NCI-H187 treated with DMSO at 0.1 percent for 48 hours (cell line): ENCODE measurements at places on chromosomes 4 and X.

DNA sequence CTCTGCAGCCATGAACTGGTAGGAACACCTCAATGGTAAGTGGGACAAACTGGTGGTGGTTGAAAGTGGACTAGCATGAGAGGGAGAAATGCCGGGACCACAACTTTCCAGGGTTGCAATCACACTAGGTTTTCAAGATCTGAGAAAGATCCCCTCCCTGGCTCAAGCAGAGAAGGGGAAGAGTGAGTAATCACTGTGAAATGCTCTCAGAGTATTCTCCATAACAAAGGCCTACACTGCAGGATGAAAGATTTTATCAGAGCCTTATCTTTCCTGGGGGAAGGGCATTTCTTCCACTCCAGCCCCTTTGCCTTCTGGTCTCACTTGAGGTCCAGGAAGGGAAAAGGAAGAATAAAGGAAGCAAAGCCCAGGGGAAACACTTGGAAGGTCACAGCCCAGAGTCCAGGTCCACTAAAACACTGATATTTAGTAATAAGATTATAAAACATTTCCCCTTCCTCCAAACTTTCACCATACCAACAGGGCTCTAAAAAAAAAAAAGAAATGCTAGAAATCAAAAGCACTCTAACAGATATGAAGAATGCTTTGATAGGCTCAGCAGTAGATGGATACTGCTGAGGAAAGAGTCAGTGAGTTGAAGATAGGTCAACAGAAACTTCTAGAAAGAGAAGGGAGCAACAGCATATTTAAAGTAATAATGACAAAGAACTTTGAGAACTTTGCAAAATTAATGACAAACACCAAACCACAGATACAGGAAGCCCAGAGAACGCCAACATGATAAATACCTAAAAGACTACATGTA lies 95.9 kb downstream of the WDFY3 start:
- no peak for DNase-seq

DNA sequence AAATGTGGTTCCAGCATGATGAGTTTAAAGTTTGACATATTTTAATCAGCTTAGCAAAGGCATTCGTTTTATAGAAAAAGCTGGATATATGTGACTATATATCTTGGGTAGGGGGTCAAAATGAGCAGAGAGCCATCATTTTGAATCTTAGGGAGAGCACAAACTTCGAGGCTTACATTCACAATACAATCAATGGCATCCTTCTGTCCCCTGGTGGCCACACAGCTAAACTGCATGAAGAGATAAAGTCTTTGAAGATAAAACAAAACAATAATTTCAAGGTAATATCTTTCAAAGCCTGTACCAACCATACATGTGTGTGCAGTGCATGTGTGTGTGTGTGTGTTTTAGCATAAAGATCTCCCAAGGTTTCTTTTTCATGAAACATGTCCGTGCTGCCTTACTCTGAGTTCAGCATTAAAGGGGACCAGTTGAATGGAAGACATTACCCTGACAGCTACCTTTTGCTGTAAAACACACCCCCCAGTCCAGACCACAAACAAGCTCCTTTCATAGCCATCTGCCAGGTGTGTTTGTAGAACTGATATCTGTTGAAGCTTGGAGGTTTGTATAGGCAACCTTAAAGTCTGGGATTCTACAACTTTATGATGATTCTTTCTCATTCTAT lies 22.0 kb downstream of the DYNLT3 start:
- no peak for DNase-seq

DNA sequence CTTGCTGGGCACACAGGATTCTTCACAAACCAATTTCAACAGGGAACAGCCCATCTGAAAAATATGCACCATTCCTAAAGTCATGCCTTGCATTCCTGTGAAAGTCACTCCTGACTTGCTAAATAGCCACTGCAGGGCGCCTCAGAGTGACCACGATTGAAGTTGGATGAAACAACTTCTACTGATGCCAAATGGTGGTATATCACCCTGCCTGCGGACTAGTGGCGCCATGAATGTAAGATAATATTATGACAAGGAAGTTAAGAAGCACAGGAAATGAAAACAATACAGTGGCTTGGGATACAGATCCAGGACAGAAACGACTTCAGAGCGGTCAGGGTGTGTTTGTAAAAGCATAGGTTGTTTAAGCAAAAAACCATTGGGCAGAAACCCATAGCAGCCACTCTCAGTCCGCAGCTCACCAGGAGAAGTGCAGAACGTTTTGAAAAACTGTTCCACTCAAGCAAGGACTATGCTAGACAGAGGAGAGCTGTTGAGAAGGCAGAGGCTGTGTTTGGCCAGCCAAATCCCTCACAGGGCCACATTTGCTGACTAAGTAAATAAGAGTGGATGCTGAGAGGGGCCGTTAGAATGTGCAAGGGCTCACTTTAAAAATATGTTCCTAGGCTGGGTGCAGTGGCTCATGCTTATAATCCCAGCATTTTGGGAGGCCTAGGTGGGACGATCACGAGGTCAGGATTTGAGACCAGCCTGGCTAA lies 250.4 kb downstream of the PTTG2 start:
- no peak for DNase-seq

DNA sequence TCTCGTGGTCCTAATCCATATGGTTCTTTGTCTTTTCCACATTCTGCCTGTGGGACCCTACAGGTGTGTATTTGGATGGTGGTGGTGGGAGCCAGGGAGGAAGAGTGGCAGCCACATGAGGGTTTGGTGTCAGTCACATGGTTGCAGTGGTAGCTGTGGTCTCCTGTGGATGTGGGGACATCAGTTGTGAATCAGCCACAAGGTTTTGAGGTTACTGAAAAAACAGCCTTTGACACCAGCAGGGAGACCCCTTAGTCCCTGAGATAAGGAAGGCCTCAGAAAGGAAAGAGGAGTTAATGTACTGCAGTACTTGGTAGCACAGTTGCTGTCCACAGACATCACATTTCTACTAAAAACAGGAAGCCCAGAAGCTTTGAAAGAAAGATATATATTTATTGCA lies 15.8 kb upstream of the GAGE10 start:
- DNase-seq, result no peak

DNA sequence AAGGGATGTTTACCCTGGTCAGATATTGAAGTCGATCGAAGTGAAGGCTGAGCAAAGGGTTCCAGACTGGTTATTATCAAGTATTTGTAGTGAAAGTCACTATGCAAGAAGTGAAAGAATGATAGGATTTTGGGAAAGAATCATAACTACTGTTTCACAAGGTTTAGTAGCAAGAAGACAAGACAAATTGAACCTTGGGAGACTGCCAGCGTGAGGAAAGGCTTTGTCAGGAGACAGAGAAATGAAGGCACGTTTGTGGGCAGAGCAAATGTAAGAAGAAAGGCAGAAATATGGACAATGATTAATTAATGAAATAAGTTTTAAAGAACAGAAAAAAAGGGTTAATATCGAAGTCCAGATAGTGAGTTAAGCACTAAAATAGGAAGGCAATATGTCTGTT lies 456.8 kb downstream of the TRIML1 start:
- DNase-seq, result no peak

DNA sequence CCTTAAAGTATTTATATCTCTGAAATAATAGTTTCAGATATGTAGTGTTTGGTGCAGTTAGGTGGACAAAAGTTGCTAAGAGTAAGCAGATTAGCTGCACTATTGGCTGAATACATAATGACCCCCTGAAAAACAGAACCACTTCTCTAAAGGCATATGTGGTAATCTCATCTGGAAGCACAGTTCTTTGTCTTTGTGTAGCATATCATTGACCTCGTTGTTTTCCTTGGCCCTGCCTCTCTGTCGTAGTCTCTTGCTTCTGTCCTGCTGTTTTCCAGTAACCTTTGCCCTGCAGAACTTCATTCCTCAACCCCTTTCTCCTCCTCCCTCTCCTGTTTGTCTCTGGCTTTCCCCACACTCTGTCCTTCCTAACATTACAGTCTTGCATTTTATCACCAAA lies 41.4 kb downstream of the JADE3 start:
- no peak for DNase-seq

- DNase-seq, result no peak
Observed at GRCh38 chr4:10535912-10536311, 78.7 kb upstream of the ZNF518B start.

DNA sequence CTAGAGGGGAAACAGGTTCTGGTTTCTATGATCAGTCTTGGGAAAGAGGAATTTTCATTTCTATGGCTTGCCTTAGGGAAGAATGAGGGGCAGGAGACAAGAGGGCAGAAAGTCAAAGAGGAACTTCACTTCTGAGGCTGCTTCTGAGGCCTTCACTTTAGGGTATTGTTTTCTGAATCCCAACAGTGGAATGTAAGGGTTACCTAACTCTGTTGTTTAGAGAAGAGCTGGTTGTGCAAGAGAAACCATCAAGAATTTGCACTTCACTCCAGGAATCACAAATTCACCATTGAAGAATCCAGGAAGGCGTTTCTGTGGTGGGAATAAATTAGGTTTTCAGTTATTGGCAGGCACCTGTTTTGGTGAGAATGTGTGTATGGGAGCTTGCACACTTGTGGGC lies 126.7 kb upstream of the AMOT start:
- DNase-seq, result no peak

DNA sequence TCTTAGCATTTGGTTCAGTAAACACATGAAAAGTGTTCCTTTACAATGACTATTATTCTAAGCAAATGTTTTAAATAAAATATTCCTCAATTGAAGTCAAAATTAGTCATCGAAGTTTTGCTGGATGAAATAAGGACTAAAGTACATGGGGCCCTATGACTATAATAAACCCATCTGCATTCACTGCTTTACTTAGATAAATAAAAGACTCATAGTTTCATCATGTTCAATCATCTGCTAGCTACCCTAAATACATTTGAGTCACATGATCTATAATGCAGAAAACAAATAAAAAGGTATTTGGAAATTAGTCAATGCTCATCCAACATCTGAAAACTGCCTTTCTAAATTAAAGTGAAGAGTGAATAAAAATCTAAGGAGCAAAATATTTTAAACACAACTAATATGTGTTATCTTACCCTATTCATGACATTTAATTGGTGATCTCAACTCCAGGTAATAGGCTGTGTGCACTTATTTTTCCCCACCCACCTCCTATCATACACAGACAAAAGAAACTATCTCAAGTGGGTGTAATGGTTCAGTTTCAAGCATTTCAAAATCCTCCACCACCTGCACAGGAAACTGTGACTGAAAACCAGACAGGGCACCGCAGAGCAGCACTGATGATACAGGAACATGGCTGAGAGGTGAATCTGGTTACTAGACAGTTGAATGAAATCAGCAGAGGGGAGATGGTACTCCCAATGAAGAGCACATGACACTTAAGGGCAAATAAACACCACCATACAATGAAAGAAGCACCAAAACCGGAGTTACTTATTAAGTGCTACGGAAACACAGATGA lies 78.6 kb downstream of the CAMK2D start:
- DNase-seq, result peak; percentile 6

- DNase-seq, result no peak
Observed at GRCh38 chr4:47482326-47482725, 2.7 kb upstream of the ATP10D start.

- DNase-seq, result no peak
Observed at GRCh38 chr4:17092736-17093437, 194.4 kb upstream of the LDB2 start.

DNA sequence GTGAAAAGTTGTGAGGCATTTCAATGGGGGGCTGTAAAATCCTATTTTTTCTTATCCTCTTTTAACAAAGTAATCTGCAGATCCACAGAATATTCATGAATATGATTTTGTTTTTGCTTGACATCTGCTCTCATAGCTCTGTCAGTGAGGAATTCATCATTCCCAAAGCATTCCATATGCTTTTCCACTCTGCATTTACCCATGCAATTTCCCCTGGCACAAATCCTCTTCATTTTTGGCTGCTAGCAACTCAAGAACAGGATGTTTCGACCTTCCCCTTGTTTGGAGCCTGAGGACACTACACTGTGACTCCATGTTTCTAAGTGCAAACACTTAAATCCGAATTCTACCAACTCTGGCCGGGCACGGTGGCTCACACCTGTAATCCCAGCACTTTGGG lies 48.5 kb downstream of the KLHL15 start:
- DNase-seq, result no peak

DNA sequence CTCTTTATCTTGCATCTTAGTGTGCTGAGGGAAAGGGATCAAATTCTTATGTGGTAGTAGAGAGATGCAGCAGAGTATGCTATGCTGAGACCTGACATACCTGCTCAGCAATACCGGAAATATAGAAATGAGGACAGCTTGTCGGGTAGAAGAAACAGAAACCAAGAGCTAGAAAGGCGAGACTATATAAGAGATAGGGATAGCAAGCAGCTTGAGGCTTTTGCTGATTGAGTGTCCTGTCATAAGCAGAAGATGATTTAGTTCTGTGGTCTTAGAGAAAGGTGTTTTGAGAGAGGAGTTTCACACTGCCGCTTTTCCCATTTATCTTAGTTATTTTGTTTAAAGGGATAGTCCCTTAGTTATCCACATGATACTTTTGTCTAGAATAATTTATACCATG lies 31.7 kb downstream of the USP9X start:
- DNase-seq, result no peak

- DNase-seq, result no peak
Observed at GRCh38 chr4:119266153-119266552, 53.6 kb downstream of the USP53 start.

GRCh38 chr4:10275696-10276095 lies 159.1 kb upstream of the WDR1 start:
- DNase-seq, result no peak

GRCh38 chrX:115038406-115038805 lies 21.0 kb upstream of the IL13RA2 start:
- no peak for DNase-seq

GRCh38 chr4:113809311-113809710 lies 47.8 kb upstream of the CAMK2D start:
- no peak for DNase-seq

DNA sequence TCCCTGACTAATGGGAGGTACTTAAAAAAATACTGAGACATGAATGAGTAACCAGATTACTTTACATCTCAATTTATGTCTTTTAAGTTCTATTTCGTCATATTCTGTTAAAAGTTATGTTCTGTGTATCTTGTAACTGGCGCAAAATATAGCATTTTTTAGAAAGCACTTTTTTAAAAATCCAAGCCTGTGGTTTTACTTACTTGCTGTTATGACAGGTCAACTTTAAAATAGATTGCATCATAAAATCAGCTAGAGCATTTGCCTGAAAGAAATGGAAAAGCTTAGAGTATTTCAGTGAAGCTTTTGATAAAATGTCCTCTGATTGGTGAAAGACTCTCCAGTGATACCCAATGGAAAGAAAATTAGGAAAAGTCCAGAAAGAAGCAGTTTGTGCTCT lies 1892.3 kb upstream of the TENM3 start:
- DNase-seq, result no peak

DNA sequence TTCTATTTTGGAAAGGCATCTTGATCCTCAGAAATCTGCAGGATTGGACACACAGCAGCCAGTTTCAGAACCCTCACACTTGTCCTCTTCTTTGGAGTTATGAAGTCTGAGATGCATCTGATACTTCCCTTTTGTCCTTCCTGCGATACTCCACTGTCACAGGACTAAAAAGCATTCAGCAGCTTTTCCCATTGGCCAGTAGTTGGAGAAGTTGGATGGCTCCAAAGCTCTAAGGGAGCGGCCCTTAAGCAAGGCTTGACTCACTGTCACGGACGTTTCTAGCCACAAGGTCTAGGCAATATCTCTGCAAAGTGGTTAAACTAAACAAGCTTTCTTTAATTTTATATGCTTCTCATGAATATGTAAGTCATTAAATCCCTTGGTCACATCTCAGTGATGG lies 417.0 kb downstream of the AFF2 start:
- no peak for DNase-seq
